SK-MEL-5 (cell line): ENCODE measurements at places on chromosomes 16 and 17. TPM values are rescaled to one million over a fixed set of nuclear protein-coding genes. Genes with fewer than 3 reads are reported as not detected.

The CKLF gene
- 86.7 and 87.6 TPM in 2 replicates for total RNA-seq

The ST6GALNAC1 gene
- total RNA-seq = 0.79 and 1.7 TPM in 2 replicates

DNA sequence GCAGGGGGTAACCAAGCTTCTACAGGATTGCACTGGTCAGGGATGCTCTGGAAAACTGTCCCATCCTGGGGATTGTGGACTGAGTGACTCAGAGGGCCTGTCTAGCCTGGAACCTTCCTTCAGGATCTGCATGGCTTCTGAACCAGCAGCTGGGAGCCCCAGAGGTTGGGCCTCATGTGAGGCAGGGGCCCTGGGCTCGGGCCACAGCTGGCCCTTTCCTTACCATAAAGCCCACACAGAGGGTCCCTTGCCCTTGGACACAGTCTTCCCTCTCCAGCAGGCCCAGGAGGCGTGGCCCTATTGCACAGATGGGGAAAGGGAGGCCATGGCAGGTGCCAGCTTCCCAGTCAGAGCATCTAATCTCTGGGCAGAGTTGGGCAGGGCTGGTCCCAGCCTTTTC is 30.5 kb downstream of the ADCY7 start:
- no peak for DNase-seq

The CACNA1H gene
- 17.4 and 17.6 TPM in 2 replicates for total RNA-seq

DNA sequence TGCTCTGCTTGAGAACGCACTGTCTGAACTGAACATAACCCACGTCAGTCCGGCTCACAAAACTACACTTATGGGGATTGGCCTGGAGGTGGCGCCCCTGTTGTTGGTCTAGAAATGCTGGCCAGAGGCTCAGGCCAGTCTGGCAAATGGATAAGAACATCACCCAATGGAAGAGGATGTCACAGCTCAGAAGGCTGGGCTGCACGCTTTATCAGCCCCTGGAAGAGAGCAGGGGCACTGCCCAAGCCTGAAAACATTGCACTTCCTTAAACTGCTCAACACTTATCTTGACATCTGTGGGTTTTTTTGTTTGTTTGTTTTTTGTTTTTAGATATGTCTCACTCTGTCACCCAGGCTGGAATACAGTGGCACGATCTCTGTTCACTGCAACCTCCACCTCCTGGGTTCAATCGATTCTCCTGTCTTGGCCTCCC is 24.8 kb upstream of the BPTF start:
- DNase-seq = peak; percentile 97

- no peak for DNase-seq
These were observed 6.6 kb downstream of the C1QTNF8 start for GRCh38 chr16:1089439-1089821.

- no peak for DNase-seq
These were observed 66.4 kb downstream of the SCNN1B start for GRCh38 chr16:23368469-23368868.

GRCh38 chr17:57440522-57441269 is 184.4 kb downstream of the MSI2 start:
- DNase-seq = peak; percentile 96

GRCh38 chr17:62675701-62676100 is 48.2 kb downstream of the MRC2 start:
- DNase-seq = no peak

GRCh38 chr16:26524281-26524680 is 542.4 kb upstream of the C16orf82 start:
- no peak for DNase-seq

GRCh38 chr16:10756574-10756973 is 12.9 kb downstream of the NUBP1 start:
- no peak for DNase-seq

The TMEM88 gene
- 0.18 and 0.80 TPM in 2 replicates for total RNA-seq

- DNase-seq = no peak
These were observed 81.6 kb downstream of the SEC14L1 start for GRCh38 chr17:77222356-77222755.

DNA sequence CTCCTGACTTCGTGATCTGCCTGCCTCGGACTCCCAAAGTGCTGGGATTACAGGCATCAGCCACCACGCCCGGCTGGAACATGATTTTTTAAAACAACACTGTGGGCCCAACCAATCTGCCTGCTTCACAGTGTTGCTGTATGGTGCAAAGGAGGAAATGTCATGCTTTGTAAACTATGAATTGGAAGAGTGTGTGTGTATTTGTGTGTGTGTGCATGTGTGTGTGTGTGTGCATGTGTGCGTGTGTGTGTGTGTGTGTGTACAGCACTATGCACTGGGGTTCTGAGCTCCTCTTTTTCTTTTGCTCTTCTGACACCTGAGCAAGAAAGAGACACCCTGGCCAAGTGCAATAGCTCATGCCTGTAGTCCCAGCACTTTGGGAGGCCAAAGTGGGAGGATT is 14.5 kb upstream of the CNOT1 start:
- DNase-seq = no peak

DNA sequence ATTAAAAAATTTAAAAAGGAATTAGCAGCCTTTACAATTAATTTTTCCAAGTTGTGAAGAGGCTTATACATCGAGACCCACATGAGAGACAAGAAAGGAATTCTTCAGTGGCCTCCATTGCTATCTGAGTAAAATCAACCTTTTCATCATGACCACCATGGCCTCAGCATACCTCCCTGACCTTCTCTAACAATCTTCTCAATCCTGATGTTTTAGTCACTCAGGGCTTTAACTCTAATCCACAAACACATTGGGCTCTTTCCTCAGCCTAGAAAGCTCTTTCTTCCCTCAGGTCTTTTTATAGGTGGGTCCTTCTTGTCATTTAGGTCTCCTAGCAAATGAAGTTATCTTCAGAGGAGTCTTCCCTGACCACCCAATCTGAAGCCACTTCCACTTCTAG is 46.4 kb downstream of the SPOP start:
- DNase-seq = no peak

- no peak for DNase-seq
These were observed 17.5 kb downstream of the ABCA9 start for GRCh38 chr17:69043098-69043734.

DNA sequence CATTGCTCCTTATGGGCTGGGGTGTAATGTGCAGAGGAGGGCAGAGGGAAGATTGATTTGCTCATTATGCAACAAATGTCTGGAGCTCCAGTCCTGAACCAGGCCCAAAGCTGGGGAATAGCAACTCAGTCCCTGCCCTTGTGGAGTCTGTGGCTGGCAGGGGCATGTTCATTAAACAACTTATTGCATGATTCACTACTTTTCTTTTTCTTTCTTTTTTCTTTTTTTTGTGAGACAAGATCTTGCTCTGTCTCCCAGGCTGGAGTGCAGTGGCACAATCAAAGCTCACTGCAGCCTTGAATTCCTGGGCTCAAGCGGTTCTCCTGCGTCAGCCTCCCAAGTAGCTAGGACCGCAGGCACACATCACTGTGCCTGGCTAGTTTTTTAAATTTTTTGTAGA is 23.1 kb downstream of the MSI2 start:
- no peak for DNase-seq

DNA sequence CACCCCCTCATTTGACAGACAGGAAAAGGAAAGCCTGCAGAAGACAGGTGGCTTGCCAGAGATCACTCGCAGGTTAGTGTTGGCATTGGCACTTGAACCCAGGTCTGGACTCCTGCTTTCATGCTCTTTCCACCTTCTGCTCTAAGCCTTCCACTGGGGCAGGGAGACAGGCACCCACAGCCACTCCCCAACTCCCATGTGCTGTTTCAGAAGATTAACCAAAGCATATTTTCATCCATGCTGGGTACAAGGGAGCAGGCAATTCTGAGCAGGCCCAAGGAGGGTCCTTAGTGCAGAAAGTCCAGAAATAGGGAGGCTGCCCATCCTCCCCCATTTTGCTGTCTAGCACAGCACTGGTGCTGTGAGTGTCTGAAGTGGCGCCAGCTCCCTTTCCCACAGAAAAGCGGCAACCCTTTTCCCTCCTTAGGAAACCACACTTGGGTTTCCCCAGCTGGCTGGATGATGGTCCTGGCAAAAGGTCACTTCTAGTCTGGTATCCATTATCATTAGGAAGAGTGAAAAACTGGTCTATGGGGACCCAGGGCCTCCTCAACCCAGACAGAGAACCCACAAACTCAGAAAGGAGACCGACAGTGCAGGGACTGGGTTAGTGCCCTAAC is 2.0 kb upstream of the CAVIN1 start:
- DNase-seq = no peak

The CACNB1 gene
- 0.72 and 0.74 TPM in 2 replicates for total RNA-seq

- DNase-seq = no peak
These were observed 7.8 kb downstream of the ACSM2B start for GRCh38 chr16:20568404-20568803.

DNA sequence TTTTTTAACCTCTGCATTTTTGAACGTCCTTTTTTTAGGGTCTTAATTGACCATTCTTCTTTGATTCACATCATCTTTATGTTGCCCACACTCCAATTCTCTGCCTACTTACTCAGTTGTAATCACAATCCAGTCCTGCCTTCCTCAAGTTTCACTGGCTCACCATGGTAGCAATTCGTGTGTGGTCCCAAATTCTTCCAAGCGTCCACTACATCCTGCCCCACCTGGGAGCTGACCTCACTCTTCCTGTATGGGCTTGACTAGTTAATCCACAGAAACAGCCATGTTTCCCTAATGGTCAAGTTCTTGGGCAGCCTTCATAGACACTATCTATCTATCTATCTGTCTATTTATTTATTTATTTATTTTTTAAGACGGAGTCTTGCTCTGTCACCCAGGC is 7.1 kb downstream of the TLCD2 start:
- no peak for DNase-seq

The KRT14 gene
- not detected in 2 replicates for total RNA-seq

- no peak for DNase-seq
These were observed 155.2 kb upstream of the PIRT start for GRCh38 chr17:10993126-10993525.

- no peak for DNase-seq
These were observed at the start of gene NPW for GRCh38 chr16:2019518-2019920. Gene NPW (plus strand): TSS chr16:2019785.

DNA sequence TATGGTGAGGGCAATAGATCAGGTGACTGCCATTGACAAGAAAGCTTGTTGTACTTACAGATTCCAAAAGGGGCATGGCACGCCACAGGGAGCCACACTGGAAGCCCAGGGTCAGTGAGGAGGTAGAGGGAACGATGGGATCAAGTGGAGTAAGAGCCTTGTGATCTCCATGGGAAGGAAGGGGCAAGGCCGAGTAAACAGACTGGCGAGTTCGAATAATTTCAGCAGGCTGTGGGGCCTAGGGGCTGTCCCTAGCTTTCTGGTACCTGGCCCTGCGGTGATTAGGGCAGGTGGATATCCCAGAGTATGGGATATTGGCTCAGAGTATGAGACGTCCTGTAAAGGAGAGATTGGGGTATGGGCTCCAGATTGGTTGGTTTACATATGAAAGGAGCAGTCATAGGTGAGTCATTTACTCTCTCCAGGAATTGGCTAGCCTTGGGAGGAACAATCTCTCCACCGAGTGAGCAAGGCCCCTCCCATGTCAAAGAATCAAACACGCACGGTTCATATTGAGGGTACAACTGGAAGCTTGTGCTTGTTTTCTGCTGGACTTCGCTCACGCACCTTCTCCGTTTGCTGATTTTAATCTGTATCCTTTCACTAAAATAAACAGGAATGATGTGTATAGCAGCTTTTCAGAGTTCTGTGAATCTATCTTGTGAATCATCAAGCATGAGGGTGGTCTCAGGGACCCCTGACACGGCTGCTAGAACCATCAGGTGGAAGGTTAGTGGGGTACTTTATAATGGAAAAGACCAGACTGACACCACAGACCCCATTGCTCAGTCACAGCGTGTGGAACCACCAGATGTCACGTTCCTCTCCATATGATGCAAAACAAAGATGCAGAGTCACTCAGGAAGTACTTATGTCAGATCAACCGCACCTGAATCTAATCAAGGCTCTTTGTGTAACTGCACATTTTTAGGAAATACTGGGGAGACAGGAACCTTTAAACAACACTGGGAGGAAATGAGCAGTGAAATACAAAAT is 27.9 kb downstream of the GABARAPL2 start:
- no peak for DNase-seq

The SEPTIN12 gene
- not detected in 2 replicates for total RNA-seq

GRCh38 chr16:28161626-28162025 is 50.1 kb downstream of the XPO6 start:
- DNase-seq = no peak

- peak; percentile 34 for DNase-seq
These were observed 315.8 kb downstream of the BCAS3 start for GRCh38 chr17:60993497-60993896.

GRCh38 chr17:79917902-79918484 is 78.8 kb upstream of the CBX4 start:
- DNase-seq = no peak
